Dorsolateral prefrontal cortex (tissue), 122 donors: ENCODE measurements at places on chromosomes 3 and 15. TPM values are rescaled to one million over a fixed set of nuclear protein-coding genes. Genes with fewer than 3 reads are reported as not detected.

LARP6 gene
- total RNA-seq: 90.9 TPM

FBN1 gene
- total RNA-seq: 31.9 TPM

TFRC gene
- 118 TPM for total RNA-seq

ADAMTS17 gene
- total RNA-seq: 15.3 TPM

LRTM1 gene
- total RNA-seq: not detected

ITIH4 gene
- total RNA-seq: 15.0 TPM

SLC15A2 gene
- 26.6 TPM for total RNA-seq

SPRED1 gene
- 49.6 TPM for total RNA-seq

PLSCR5 gene
- total RNA-seq: not detected

CNTN3 gene
- total RNA-seq: 31.3 TPM

CDV3 gene
- 99.2 TPM for total RNA-seq

STRC gene
- 10.9 TPM for total RNA-seq

CTXN2 gene
- total RNA-seq: 5.6 TPM

DNAH1 gene
- 23.1 TPM for total RNA-seq

SLC28A2 gene
- not detected for total RNA-seq

USP50 gene
- 1.4 TPM for total RNA-seq

SLC35A5 gene
- 53.0 TPM for total RNA-seq

GMPS gene
- 52.6 TPM for total RNA-seq
